HFFc6 (cell line): ENCODE measurements at places on chromosomes 11 and 22. TPM values are rescaled to one million over a fixed set of nuclear protein-coding genes. Genes with fewer than 3 reads are reported as not detected.

DNA sequence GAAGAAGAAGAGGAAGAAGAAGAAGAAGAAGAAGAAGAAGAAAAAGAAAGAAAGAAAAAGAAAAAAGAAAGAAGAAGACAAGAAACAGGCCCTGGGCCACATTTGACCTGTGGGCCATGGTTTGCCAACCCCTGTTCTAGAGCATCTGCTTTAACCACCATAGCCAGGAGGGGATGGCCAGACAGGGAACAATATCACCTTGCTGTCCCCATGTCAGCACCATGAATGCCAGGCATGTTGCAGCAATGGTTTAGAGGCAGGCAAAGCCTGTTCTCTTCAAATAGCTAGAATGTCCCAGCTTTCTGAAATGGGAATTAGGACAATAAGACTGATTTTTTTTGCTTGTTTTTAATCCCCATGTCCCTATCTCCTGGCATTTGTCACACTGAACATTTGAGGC, 338.6 kb upstream of the PLET1 start:
- no peaks in the 10 kb centered on the region; the same call in 1 of the 2 replicates for H3K27me3 ChIP-seq
- H3K4me3 ChIP-seq, result no peak overlapping the region
- H3K27ac ChIP-seq, result no peak overlapping the region

- H3K36me3 ChIP-seq, result no peaks in the 10 kb centered on the region
- DNase-seq, result no peak
- peaks cover 58% of the 10 kb centered on the region for H3K27me3 ChIP-seq
- H3K27ac ChIP-seq, result no peak overlapping the region
Measured at GRCh38 chr11:114167355-114167754, 107.8 kb downstream of the ZBTB16 start.

GRCh38 chr22:35611891-35612576, 5.1 kb downstream of the MB start:
- no peak for DNase-seq
- H3K27ac ChIP-seq, result no peak overlapping the region
- H3K4me1 ChIP-seq, result no peaks in the 10 kb centered on the region
- H3K36me3 ChIP-seq, result no peaks in the 10 kb centered on the region

STK33 gene
- total RNA-seq, result 0.68 and 4.0 TPM in 2 replicates
